ENCODE measurements at places on chromosomes 3 and 15.

GRCh38 chr3:57080171-57080570, 19.7 kb downstream of the SPATA12 start:
- DNase-seq, result no peak

DNA sequence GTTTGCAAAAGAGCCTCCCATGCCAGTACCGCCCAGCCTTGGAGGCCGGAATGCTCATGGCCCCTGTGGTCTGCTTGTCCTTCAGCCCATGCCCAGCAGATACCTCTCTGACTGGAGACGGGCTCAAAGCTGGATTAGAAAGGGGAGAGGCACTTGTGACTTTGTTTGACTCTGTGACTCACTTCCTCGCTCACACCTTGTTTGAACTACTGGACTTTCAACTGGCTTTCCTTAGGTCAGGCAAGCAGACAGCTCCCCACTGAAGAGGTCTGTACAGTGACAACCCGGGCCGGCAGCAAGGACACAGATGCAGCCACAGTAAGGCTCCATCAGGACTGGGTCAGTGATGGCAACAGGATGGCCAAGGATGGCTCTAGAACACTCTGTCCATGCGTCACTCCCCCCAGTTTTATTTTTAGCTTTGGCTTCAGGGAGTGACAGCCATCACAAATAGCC, 98.6 kb upstream of the ABHD17C start:
- DNase-seq, result no peak

DNA sequence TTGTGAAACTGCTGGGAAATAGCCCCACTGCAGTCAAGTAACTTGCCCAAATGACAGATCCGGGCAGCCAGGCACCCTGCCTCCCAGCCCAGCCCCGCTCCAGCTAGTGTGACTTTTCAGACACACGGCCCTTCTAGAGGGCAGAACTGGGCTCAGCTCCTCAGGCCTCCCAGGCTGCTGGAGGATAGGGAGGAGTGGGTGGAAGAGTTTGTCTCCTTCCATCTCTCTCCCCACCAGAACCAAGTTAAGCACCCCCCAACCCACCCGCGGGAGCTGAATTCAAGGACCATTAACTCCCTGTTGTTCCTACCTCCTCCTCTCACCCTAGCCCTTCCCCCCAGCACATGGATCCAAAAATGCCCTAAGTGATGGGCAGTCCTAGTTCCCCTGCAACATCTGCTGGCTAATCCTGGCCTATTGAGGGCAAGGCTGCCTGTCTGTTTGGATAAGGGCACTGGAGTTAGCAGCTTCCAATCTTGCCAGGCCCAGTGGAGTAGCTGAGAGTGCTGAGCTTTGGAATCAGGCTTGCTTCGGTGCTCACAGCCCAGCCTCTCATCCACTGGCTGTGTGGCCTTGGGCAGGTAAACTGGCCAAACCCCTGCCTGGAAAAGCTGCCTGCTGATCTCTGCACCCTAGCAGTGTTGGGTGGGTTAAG, 3.1 kb downstream of the CCDC33 start:
- no peak for DNase-seq

- no peak for DNase-seq
Measured at GRCh38 chr3:81888914-81889557, 127.6 kb upstream of the GBE1 start.
